ENCODE measurements at places on chromosomes 13 and 19.

- DNase-seq: no peak
These were observed 100.8 kb downstream of the TEX29 start for GRCh38 chr13:111421216-111421615.

GRCh38 chr19:49954092-49954829 lies 6.7 kb downstream of the SIGLEC11 start:
- no peak for DNase-seq

- no peak for DNase-seq
These were observed 48.1 kb downstream of the PSG1 start for GRCh38 chr19:42831221-42832019.

DNA sequence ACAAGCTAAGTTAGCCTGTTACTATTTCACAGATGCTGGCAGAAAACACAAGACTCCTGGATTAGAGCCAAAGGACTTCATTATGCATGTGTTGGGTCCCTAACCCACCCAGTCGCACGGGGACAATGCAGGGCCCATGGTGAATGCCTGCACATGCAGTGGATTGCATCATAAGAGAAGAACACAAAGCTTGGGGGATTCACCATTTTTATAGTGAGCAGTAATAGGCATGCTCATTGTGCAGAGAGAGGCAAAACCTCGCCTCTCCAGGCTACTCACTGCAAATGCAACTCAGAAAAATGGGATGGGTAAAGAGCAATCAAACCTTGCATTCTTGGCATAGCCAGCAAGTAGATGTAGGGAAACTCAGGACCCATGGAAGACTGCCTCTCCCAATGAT lies 115.8 kb downstream of the DIAPH3 start:
- no peak for DNase-seq

DNA sequence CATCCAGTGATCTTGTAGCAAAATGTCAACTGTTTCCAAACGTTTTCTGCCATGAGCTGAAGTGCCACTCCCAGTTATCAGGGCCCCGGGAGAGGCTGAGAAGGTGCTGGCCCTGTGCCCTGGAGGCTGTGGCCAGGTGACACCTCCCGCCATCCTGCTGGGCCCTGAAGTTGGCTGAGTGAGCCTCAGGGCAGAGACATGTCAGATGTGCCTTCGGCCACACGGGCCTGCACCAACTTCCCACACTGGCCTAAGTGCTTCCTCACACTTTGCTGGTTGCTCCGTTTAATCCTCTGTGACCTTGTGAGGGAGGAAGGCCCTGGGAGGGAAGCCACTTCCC lies 4.8 kb downstream of the ADPRHL1 start:
- DNase-seq: no peak

Measured in cortex of kidney (tissue), 1 donor.